ENCODE measurements at places on chromosomes 3 and 15.

- peak; percentile 5 for DNase-seq
Measured at GRCh38 chr3:116056280-116056679, 389.0 kb downstream of the LSAMP start.

DNA sequence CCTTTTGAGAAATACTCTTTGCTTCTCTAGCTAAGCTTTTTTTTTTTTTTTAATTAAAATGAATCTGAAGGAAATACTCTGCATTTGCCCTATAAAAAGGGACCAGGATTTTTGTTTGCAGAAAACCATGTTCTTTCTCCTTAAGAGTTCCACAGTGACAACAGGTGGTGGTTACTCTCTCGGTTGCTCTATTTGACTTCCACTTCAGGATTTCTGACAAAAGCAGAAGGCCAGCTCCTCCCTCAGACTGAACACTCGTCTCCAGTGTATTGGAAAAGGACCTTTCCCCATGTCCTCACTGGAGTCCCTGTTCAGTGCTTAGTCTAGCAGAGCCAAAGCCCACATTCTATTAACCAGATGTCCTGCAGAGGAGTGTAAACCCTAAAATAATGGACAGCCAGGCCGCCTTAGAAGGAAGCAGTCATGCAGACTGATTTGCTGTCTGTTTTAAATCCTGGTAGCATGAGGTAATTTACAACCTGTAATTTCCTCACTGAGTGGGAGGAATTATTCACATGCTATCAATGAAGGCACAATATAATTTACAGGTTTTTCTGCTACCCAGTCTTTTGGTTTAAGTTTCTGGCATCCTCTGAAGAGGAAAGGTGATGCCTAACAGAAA lies 599.3 kb downstream of the PYDC2 start:
- DNase-seq, result no peak

GRCh38 chr15:25186906-25187645 lies 232.3 kb downstream of the SNRPN start:
- no peak for DNase-seq

GRCh38 chr15:29424118-29424517 lies 154.5 kb upstream of the NSMCE3 start:
- DNase-seq, result no peak

GRCh38 chr3:185205865-185206264 lies 48.0 kb downstream of the EHHADH start:
- DNase-seq, result no peak

GRCh38 chr3:167184511-167184910 lies 195.6 kb downstream of the ZBBX start:
- DNase-seq, result no peak

GRCh38 chr3:17935222-17935621 lies 192.8 kb upstream of the TBC1D5 start:
- DNase-seq, result no peak

DNA sequence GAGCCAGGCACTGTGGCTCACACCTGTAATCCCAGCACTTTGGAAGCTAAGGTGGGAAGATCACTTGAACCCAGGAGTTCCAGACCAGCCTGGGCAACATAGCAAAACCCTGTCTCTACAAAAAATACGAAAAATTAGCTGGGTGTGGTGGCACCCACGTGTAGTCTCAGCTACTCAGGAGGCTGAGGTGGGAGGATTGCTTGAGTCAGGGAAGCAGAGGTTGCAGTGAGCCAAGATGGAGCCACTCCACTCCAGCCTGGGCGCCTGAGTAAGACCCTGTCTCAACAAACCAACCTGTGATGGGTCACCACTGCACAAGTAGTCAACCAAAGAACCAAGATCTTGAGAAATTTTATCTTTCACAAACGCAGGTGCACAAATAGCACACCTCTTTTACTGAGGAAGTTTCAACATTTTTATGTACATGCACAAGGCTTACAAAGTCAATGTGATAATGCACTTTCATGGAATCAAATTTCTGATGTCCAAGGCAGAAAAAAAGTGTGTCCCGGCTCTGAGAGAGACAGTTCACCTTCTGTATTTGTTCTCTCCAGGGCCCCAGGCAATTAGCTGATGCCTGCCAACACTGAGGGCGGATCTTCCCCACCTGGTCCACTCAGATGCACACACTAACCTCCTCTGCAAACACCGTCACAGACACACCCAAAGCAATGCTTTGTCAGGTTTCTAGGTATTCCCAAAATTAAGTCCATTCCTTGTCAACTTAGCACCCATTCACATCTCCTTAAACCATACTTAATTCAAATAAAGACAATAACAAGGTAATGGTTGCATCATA lies 12.4 kb downstream of the ACAA1 start:
- no peak for DNase-seq

DNA sequence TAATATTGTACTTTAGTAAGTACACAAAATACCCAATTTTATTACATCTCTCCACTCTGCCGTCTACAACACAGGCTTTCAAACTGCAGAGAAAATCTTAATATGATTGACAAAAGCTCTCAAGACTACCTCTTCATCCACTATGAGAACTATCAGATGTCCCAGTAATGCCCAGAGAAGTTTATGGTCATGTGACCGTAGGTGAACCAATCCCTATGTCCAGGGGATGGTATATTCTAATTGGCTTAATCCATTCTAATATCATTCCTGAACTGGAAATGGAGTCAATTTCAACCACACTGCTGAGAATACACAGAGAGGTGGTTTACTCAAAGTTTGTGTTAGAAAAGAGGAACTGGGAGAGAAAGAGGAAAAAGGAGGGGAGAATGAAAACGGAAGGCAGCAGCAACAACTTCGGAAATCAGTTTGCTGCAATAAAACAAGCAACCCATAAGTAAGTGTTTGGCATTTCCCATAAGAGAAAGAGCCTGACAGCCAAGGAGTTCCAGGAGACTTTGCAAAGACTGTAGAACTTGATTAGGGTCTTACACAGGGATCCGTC lies 7.3 kb downstream of the SST start:
- no peak for DNase-seq

GRCh38 chr3:129231331-129232119 lies 17.9 kb upstream of the COPG1 start:
- DNase-seq, result no peak

GRCh38 chr3:141336672-141337522 lies 31.4 kb upstream of the ZBTB38 start:
- DNase-seq, result peak; percentile 67

GRCh38 chr3:147389717-147390116 lies 16.6 kb downstream of the ZIC4 start:
- DNase-seq, result no peak

- DNase-seq, result no peak
Measured at GRCh38 chr3:192260116-192261010, 467.0 kb downstream of the FGF12 start.

GRCh38 chr3:133863911-133864310 lies 31.8 kb downstream of the RAB6B start:
- DNase-seq, result no peak

- no peak for DNase-seq
Measured at GRCh38 chr3:88385090-88385489, 235.3 kb downstream of the C3orf38 start.

DNA sequence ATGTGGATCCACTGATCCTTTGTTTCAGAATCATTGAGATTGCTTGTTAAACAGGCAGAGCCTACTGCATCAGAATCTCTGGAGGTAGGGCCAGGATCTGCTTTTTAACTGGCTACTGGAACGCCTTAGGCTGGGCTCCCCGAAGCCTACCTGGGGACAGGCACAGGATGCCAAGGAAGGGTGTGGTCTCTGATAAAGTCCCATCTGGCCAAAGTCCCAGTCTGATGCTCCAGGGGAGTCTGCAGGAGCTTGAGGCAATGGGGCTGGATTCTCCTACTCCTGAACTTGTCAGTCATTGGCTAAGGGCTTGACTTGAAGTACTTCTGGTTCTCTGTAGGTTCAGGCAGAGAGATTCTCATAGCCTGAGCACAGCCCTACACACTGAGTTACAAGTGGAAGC lies 22.4 kb upstream of the CCK start:
- no peak for DNase-seq

GRCh38 chr3:102756706-102757105 lies 321.9 kb downstream of the ZPLD1 start:
- DNase-seq, result no peak

DNA sequence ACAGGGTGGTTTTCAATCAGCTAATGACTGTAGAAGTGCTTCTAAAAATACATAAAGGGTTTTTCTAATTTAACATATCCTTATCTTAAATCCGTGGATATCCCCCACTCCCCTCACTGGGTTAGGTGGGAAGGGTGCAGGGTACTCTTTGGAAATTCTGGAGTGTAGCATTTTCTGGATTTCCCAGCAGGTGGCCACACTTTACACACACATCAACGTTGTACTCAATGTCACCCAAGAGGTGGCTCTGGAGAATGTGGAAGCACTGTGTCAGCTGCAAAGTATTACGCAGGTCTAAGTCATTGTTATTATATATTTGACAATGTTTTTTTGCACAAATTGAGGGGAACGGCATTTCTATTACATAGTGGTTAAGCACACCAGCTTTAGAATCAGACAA lies 168.8 kb downstream of the CHDH start:
- DNase-seq, result no peak

DNA sequence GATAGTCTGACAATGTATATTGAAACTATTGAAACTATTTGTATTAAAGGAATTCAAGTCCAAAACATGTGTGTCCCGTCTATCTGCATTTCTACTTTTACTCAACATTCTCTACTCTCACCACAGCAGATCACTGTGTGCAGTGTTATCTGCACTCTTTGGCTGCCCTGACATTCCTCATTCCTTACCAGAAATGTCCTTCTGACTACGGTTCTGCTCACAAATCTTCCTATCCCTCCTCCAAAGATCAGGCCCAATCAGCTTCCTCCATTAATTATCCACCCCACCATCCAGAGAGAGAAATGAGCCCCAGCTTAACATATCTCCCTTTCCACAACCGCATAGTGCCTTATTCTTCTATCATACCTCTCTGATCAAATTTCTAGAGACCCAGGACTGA lies 94.7 kb downstream of the TBL1XR1 start:
- no peak for DNase-seq

DNA sequence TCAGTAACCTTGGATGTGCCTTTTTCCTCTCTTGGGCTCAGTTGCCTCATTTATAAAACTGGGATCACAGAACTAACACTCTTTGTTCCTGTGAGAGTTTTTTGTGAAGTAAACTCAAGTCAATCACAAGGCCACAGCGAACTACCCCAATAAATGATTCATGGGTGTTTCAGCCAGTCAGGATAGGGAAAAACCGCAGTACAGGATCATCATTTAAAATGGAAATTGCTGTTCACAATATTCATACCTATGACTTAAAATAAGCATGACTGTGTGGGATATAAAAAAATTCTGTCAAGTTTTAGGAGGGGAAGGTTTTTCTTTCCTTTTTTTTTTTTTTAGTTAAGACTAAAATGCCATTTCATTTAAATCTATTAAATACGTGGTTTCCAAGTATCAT lies 238.1 kb downstream of the CHST2 start:
- no peak for DNase-seq

GRCh38 chr15:68302729-68303128 lies 25.2 kb downstream of the FEM1B start:
- DNase-seq, result no peak

- no peak for DNase-seq
Measured at GRCh38 chr15:79394231-79394630, 37.9 kb upstream of the MINAR1 start.

GRCh38 chr15:59616379-59616778 lies 4.8 kb downstream of the GCNT3 start:
- no peak for DNase-seq

GRCh38 chr3:50572158-50572557 lies 2.8 kb downstream of the HEMK1 start:
- DNase-seq, result peak; percentile 62

GRCh38 chr3:160697637-160698380 lies 20.8 kb downstream of the ARL14 start:
- DNase-seq, result no peak

DNA sequence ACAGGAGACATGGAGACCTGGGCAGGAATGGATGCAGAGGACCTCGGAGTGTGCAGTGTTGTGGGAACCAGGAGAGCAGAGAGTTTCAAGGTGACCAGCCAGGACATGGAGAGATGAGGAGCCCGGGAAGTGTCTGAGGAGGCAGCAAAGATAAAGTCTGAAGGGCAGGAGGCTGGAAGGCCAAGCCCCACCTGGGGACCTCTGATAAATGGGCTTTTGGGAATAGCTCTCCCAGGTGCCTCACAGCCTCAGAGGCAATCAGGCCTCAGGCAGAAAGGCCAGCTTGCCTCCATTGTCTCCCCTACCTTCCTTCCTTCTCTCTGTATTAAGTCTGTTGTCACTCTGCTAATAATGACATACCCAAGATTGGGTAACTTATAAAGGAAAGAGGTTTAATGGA lies 97.5 kb upstream of the TPM1 start:
- no peak for DNase-seq

DNA sequence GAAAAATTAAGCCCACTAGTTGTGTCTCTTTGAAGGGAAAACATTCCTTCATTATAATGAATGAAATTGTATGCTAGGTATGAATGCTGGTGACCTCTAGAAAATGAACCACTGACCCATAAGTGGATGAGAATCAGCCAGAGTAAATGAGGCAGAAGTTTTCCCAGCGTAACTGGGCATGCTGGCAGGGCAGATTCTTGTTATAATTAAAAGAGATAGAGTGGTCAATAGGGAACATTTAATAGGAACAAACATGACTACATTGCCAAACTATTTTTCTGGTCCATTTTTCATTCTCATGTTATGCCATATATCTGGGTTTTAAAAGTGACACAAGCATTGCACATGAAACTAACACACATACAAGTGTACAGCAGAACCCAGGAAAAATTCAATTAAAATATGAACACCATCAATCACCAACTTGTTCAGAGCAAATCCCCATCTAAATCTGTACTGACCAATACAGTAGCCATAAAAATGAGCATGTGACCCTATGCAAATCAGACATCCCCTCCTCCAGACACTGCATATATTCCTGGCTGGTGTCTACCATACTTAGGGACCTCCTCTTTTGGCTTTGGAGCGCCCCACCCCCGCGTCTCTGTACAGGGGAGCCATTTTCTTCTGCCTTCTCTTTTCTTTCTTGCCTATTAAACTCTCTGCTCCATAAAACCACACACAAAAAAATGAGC lies 4.0 kb downstream of the CLRN1 start:
- no peak for DNase-seq

GRCh38 chr3:181288145-181288544 lies 298.6 kb upstream of the DNAJC19 start:
- DNase-seq, result no peak

- no peak for DNase-seq
Measured at GRCh38 chr15:44718927-44719292, 7.6 kb downstream of the B2M start.

DNA sequence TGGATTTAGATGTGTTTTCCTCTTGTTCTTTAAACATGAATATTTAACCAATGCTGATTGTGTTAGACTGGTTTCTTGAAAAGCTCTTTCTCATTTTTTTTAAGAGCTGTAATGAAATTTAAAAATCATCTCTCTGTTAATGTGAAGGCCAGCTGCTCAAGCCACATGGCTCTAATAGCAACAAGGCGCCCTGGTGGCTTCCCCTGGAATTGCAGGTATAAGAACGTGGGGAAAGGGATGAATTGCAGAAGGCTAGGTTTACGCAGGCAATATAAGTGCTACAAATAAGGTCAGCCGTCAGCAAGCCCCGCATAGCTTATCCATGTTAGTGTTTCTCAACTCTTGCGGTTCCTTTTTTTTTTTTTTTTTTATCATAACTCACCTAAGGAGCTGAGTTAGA lies 108.5 kb downstream of the SAMMSON start:
- no peak for DNase-seq

Measured in GM19239 (cell line).